ENCODE measurements at places on chromosomes 2 and 18.
A peak's percentile ranks its signal among the peaks of the same experiment; 100 is the strongest.

DNA sequence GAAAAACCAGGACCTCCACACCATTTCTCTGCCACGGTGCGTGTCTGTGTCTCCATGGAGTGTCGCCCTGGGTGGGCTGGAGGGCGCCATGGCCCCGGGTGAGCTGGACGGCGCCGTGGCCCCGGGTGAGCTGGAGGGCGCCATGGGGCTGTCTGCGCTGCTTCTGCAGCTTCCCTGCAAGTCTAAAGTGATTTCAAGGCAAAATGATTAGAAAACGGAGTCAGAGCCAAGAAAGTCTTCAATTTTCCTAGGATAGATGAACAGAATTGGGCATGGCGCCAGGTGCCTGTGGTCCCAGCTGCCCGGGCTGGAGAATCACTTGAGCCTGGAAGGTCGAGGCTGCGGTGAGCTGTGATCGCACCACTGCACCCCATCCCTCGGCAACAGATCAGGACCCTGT, 27.7 kb upstream of the NFATC1 start:
- DNase-seq, result no peak

- no peak for DNase-seq
Observed at GRCh38 chr2:238974501-238975166, 126.7 kb downstream of the TWIST2 start.

- DNase-seq, result no peak
Observed at GRCh38 chr2:36337354-36337753, 18.2 kb upstream of the CRIM1 start.

- DNase-seq, result peak; percentile 92
Observed at GRCh38 chr18:63317982-63318888, 1.3 kb downstream of the BCL2 start.

- no peak for DNase-seq
Observed at GRCh38 chr2:152490686-152491455, 155.9 kb downstream of the FMNL2 start.

GRCh38 chr2:59921743-59922142, 631.7 kb downstream of the BCL11A start:
- no peak for DNase-seq

DNA sequence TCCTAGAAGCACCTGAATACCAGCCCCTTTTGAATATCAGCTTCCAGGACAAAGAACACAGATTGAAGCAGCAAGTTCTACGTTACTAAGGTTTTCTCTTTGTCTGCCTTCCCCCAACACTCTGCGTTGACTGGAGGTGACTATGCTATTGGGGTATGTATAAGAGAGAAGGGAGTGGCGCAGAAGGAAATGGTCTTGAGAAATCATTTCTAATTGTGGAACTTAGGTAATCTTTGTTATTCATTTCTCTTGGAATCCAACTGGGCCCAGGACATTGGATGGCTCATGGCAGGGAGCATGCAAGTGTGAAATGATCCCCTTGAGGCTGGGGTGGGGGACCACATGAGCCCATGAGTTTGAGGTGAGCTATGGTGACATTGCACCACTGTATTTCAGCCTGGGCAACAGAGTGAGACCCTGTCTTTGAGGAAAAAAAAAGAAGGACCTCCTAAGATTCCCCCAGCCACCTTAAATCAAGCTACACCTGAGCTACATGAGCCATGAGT, 29.7 kb downstream of the XDH start:
- DNase-seq, result no peak

GRCh38 chr2:85796046-85796340, 42.2 kb downstream of the ATOH8 start:
- DNase-seq, result no peak

DNA sequence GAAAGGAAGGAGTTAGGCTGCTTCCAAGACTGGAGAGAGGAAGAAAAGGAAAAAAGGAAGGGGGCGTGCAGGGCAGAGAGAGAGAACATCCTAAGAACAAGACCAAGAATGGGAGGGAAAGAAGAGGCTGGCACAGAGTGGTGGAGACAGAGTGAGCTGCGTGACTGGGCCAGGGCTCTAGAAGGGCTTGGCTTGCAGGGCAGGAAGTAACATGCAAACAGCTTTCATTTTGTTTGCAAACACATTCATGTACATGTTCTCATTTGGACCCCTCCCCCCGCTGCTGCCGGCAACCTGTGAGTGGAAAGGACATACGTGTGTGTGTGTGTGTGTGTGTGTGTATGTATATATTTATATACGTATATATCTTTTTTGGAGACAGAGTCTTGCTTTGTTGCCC, 46.8 kb upstream of the DNMT3A start:
- DNase-seq, result no peak

GRCh38 chr18:79413426-79413825, 17.7 kb downstream of the NFATC1 start:
- no peak for DNase-seq

DNA sequence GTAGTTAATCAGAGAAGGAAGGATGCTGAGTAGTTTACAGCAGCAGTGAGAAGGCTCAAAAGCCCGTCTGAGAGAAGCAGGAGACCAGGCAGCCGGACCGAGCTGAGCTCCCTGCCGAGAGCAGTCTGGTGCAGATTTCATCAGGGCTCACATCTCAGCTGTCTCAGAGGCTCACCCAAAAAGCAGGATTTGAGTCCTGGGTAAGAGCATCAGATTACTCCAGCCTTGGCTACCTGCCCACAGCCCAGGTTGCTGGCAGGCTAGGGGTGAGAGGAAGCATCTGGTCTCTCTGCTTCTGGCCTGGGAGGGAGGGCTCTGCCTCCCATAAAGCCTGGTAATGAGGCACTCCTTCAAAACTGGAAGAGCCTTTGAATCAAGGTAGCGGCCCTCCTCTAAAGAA, 140.5 kb downstream of the ST6GAL2 start:
- DNase-seq, result no peak
